A549 treated with AZD2906 at 1 μM for 4 hours (cell line): ENCODE measurements at places on chromosomes 7 and 10. TPM values are rescaled to one million over a fixed set of nuclear protein-coding genes. Genes with fewer than 3 reads are reported as not detected.

The HOXA7 gene
- 5.0 to 5.3 TPM (median 5.2 TPM) in 5 replicates for total RNA-seq

The KNDC1 gene
- total RNA-seq, result 0.74 to 2.0 TPM (median 1.2 TPM) in 5 replicates

The C10orf105 gene
- not detected in 5 replicates for total RNA-seq

The SP4 gene
- 0.83 to 1.6 TPM (median 1.3 TPM) in 5 replicates for total RNA-seq

The SLC13A4 gene
- total RNA-seq, result not detected in 5 replicates

The TFEC gene
- total RNA-seq, result 0.01 to 0.07 TPM (median 0.07 TPM) in 3 of 5 replicates, not detected in the others

The NPFFR1 gene
- total RNA-seq, result under 0.01 TPM in 1 of 5 replicates, not detected in the others

The DGKB gene
- not detected in 5 replicates for total RNA-seq

The LIPM gene
- total RNA-seq, result not detected in 5 replicates

The AP3M1 gene
- total RNA-seq, result 27.6 to 36.2 TPM (median 30.7 TPM) in 5 replicates

The LRRC4 gene
- not detected in 5 replicates for total RNA-seq

The OR6B1 gene
- not detected in 5 replicates for total RNA-seq

The CYP26C1 gene
- not detected in 5 replicates for total RNA-seq

The TEX47 gene
- not detected in 5 replicates for total RNA-seq

The LRIT1 gene
- total RNA-seq, result not detected in 5 replicates

The HMX3 gene
- 0.06 to 0.10 TPM (median 0.09 TPM) in 4 of 5 replicates, not detected in the other for total RNA-seq

The MMRN2 gene
- 0.40 to 1.4 TPM (median 0.93 TPM) in 5 replicates for total RNA-seq

The RBM17 gene
- 102 to 109 TPM (median 105 TPM) in 5 replicates for total RNA-seq

The IFIT1B gene
- not detected in 5 replicates for total RNA-seq

The TAS2R5 gene
- total RNA-seq, result 0.28 to 0.44 TPM (median 0.36 TPM) in 5 replicates

The ITGB8 gene
- total RNA-seq, result 1.1 to 1.5 TPM (median 1.3 TPM) in 5 replicates

The NRP1 gene
- 57.8 to 91.2 TPM (median 62.6 TPM) in 5 replicates for total RNA-seq

The PAPOLB gene
- total RNA-seq, result not detected in 5 replicates

The WNT8B gene
- 0.03 TPM in 1 of 5 replicates, not detected in the others for total RNA-seq

The CNPY4 gene
- 9.2 to 10.9 TPM (median 10.2 TPM) in 5 replicates for total RNA-seq

The GCK gene
- total RNA-seq, result 0.05 TPM in 1 of 5 replicates, not detected in the others

The ELN gene
- 0.12 to 0.16 TPM (median 0.14 TPM) in 4 of 5 replicates, not detected in the other for total RNA-seq

The RNLS gene
- 6.9 to 9.3 TPM (median 8.8 TPM) in 5 replicates for total RNA-seq

The GNA12 gene
- total RNA-seq, result 39.7 to 43.3 TPM (median 40.8 TPM) in 5 replicates
